Stimulated activated CD4-positive, alpha-beta T cell treated with anti-CD3 and anti-CD28 coated beads, Interleukin-4, amount 100 ng/mL, for 1 hour (primary cell): ENCODE measurements at places on chromosomes 3 and 15.

DNA sequence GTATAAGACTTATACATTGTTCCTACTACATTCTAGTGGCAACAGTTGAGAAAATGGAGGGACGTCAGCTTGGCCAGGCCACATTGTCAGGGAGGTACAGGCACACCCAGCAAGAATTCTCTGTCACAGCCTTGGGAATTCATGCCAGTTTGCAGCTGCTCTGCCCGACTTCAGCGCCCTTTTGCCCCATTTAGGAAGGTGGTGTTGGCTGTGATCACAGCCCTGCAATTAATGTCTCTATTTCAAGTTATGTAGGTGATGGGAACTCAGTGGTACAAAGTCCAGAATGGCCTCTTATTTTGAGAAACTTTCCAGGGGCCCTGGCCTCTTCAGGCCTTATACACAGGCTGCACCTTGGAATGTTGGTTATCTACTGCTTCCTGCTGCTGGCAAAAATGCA, 26.7 kb downstream of the AMOTL2 start:
- DNase-seq, result no peak

DNA sequence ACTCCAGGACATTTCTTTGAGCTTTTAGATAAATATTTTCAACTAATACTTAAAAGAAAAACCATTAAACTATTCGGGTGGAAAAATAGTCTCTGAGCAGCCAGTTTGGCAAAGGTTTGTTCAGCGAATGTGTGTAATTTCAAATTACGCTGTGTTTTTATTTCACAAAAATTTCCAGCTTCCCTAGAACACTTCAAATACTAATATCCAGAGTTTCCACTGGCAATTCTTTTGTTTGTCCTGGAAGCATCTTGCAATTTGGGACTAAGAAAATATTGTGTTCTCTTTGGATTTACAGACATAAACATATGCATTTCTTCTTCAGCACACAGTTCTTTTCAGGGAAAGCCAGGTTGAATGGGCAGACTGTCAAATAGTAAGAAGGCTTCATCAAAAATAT, 61.9 kb downstream of the MDFIC2 start:
- no peak for DNase-seq

GRCh38 chr15:34883633-34884032, 85.9 kb downstream of the AQR start:
- DNase-seq, result no peak

DNA sequence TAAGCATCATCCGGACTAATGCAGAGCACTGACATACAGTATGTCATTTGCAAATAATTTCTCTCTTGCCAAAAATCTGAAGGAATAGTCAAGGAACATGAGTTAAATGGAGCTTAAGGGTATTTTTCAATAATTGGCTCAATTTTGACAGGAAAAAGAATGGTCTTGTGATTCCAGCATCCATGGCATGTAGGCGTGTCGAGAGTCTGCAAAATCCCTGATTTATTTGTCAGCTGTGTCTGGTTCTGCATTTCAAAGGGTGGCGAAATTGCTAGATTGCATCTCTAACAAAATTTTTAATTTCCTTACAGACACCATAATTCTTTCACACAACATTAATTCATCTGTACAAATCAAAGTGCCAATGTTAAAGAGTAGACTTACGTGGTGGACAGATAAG, 65.4 kb upstream of the TBC1D23 start:
- no peak for DNase-seq

- no peak for DNase-seq
Observed at GRCh38 chr3:195251336-195252065, 19.5 kb downstream of the XXYLT1 start.

GRCh38 chr3:55555873-55556618, 68.9 kb upstream of the WNT5A start:
- no peak for DNase-seq

DNA sequence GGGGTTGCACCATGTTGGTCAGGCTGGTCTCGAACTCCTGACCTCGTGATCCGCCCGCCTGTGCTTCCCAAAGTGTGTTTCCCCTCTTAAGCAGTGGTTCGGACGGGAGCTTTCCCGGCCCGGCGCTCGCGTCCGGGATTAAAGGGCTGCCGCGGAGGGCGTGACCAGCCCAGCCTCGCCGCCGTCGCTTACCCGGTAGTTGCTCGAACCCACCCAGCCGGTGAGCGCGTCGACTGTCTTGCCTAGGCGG, 513 bp downstream of the CLASP2 start:
- peak; percentile 56 for DNase-seq

GRCh38 chr3:23254282-23254681, 51.2 kb downstream of the UBE2E2 start:
- no peak for DNase-seq

GRCh38 chr15:71686221-71687050, 123.9 kb upstream of the NR2E3 start:
- no peak for DNase-seq

GRCh38 chr15:44231842-44232241, 36.8 kb upstream of the FRMD5 start:
- DNase-seq, result no peak

DNA sequence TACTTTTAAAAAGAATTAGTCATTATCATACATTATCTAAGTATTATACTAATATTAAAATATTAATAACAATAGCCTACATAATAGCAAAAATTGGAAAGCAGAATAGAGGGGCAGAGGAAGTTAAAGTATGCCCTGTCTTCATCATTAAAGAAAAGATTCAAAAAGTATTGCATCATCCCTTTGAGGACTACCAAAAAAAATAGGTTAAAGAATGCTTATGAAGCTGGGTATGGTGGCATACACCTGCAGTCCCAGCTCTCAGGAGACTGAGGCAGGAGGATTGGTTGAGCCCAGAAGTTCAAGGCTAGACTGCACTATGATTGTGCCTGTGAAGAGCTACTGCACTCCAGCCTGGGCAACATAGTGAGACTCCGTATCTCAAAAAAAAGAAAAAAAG, 207.7 kb downstream of the STT3B start:
- no peak for DNase-seq

DNA sequence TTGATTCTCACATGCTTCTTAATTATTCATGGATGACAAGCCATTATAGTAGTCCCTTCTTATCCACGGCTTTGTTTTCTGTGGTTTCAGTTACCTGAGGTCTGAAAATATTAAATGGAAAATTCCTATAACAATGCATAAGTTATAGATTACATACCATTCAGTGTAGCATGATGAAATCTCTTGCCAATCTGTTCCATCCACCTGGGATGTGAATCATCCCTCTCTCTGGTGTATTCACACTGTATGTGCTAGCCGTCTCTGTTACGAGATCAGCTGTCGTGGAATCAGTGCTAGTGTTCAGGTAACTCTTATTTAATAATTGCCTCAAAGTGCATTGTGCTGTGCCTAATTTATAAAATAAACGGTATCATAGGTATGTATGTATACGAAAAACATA, 5.2 kb downstream of the WDR5B start:
- no peak for DNase-seq

DNA sequence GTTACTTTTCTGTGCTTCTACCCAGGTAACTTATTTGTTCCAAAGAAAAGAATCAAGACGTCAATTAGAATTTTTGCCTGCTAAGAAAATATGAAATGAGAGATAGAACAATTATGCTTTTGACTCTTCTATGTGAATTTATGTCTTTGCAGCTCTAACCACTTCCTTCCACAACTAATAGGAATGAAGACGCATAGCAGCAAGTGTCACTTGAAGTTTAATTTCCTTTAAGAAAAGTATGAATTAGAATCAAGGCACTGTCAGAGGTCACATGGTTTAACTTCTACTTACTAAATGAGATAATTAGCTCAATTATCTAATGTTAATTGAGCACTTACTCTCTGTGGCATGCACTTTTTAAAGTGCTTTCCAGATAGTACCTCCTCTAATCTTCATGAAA, 3.3 kb downstream of the WDR49 start:
- no peak for DNase-seq

DNA sequence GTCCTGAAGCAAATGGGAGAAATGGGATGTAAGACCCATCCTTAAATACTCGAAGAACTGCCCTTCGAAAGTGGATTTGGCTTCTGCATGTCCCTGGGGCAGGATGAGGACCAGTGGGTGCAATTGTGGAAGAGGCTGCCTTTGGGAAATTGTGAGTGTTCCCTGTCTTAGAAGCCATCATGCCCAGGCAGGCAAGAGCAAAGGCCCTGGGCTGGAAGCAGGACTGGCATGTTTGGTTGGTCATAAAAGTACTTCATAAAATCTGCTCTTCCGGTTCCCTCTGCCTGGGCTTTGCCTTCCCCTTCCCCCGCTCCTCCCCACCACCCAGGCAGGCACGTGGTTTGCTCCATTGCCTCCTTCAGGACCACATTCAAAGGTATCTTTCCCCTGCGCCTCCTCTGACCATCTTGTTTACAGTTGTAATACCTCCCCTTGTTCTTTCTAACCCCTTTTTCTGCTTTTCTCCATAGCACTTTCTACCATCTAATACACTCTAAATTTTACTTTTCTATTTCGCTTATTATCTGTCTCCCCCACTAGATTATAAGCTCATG, 8.3 kb downstream of the MINAR1 start:
- no peak for DNase-seq

DNA sequence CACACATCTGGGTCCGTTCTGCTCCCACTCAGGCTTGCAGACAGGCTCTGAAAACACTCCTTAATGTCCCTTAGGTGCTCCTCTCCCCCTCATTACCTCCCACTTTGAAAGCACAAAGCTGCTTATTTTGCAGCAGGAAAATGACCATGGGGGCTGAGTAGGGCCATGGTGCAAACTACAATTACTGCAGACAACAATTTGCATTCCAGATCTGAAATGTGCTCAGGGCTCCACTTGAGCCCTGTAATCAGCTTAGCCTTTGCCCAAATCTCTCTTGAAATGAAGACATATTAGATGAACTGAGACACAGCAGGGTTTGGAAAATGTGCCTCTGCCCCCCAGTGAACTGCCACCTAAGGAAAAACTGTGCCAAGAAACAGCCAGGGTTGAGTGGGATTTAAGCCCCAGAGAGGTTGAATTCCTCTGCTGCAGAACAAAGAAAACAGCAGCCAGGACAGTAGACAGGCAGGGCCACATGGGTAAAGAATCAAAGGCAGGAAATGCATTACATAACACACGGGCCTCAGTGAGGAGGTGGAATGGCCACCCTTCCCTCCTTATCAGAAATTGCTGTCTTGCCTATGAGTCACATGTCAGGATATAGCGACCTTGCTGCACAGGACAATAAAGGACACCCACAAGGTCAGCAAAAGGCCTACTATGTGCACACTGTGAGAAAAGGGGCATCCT, 126.8 kb upstream of the ARHGEF3 start:
- no peak for DNase-seq

DNA sequence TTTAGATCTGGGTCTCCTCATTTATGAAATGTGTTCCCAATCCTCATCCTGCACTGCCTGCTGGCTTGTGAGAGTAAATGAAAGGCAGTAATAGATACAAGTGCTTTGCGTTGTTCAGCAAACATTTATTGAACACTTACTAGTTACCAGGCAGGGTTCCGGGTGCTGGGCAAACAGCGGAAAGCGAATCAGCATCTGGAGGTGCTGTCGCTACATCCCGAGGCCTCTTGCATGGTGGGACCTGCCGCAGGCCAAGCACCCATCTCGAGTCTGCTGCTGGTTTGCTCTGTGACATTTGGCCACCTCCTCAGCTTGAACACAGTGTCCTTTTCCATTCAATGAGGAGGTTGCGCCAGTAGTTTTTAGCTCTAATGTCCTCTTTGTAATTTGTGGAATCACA, 24.8 kb downstream of the TRAK1 start:
- DNase-seq, result no peak

GRCh38 chr15:90451053-90451850, 63.2 kb downstream of the IQGAP1 start:
- DNase-seq, result no peak

GRCh38 chr15:55683376-55683775, 59.6 kb downstream of the PRTG start:
- DNase-seq, result no peak

GRCh38 chr15:70339571-70340493, 242.1 kb upstream of the TLE3 start:
- no peak for DNase-seq

- no peak for DNase-seq
Observed at GRCh38 chr3:130948929-130949328, 55.0 kb downstream of the ATP2C1 start.
